CD4-positive, CD25-positive, alpha-beta regulatory T cell (primary cell): ENCODE measurements at places on chromosomes 5 and 9. TPM values are rescaled to one million over a fixed set of nuclear protein-coding genes. Genes with fewer than 3 reads are reported as not detected.

GRCh38 chr5:73103870-73104299, 16.5 kb upstream of the TMEM171 start:
- no peak for DNase-seq

DNA sequence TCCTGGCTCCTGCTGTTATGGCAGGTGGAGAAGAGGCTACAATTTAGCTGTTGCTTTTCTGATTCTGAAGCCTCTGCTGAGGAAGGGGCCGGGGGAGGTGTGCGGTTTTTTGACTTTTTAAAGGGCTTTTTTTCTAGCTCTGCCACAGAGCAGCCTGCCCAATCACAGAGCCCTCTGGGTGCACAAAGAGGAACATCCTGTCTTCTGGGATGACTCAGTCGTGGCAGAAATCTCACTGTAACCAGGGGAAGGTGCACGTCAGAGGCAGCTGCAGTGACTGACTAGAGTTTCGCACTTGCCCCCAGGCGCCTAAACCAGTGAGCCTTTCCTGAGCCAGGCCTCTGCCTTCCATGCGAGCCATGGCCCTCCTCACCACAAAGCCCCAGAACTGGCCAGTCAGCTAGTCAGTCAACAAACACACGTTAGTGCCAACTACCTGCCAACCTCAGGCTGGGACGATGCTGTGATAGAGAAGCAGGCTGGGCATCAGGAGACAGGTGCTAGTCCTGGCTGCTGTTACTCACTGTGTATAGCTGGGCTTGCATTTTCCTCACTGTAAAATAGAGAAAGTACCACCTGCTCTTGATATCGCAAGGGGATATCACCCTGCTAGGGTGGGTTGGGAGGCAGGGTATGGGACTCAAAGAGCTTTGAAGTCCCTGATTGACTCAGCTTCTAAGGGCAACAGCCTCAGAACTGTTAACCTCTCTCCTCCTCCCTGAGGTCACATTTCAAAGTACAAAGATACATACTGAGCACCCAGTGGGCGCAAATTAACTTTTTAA, 2.2 kb downstream of the AKNA start:
- peak; percentile 94 for DNase-seq

Gene HMCN2
- not detected for total RNA-seq

DNA sequence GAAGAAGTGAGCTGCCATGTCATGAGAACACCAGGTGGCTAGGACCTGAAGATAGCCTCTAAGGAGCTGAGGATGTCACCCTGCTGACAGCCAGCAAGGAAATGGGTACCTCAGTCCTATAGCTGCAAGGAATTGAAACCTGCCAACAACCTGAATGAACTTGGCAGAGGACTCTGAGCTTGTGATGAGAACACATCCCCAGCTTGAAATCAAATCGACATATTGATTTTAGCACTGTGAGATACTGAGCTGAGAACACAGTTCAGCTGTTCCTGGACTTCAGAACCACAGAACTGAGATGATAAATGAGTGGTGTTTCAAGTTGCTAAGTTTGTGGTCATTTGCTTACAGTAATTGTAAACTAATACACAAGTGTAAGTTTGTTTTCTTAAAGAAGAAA, 5.5 kb upstream of the RASEF start:
- no peak for DNase-seq

Gene EGFLAM
- not detected for total RNA-seq

Gene ENTREP1
- not detected for total RNA-seq

GRCh38 chr5:87499478-87500410, 87.0 kb upstream of the CCNH start:
- no peak for DNase-seq

DNA sequence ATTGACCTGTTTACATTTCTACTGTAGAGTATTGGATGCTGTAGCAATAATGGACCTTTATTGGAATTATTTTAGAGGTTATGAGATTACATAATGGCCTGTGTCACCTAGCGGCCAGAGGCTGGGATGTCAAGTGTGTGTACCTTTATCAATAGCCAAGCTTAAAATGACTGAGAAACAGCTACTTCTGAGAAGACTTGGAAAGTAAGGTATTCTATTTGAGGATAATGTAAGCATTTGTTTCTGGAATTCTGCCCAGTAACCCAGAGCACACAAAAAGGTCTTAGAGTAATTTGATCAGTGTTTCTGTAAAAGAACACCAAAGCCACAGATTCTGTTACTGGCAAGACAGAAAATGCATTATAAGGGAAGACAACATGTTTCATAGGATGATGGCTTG, 116.8 kb downstream of the MACIR start:
- DNase-seq: no peak

Gene SURF1
- 41.8 TPM for total RNA-seq

- no peak for DNase-seq
Measured at GRCh38 chr5:54611290-54611951, 93.9 kb downstream of the SNX18 start.

DNA sequence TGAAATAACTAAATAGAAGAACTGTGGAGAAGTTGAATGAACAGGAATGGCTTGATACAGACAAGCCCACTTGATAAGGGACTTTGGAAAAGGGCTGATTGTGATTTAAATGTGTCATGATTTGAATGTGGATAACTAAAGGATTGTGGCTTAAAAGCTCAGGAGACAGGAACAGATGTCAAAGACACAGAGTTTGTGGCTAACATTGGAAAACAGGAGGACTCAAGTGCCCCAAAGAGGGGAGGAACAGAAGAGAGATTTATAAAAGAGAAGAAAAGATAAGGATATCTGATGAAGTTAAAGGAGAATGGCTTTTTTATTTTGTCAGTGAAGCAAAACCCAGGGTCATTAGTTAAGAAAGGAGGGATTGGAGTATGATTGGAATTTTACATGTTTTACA, 124.2 kb upstream of the TRPM3 start:
- DNase-seq: no peak

DNA sequence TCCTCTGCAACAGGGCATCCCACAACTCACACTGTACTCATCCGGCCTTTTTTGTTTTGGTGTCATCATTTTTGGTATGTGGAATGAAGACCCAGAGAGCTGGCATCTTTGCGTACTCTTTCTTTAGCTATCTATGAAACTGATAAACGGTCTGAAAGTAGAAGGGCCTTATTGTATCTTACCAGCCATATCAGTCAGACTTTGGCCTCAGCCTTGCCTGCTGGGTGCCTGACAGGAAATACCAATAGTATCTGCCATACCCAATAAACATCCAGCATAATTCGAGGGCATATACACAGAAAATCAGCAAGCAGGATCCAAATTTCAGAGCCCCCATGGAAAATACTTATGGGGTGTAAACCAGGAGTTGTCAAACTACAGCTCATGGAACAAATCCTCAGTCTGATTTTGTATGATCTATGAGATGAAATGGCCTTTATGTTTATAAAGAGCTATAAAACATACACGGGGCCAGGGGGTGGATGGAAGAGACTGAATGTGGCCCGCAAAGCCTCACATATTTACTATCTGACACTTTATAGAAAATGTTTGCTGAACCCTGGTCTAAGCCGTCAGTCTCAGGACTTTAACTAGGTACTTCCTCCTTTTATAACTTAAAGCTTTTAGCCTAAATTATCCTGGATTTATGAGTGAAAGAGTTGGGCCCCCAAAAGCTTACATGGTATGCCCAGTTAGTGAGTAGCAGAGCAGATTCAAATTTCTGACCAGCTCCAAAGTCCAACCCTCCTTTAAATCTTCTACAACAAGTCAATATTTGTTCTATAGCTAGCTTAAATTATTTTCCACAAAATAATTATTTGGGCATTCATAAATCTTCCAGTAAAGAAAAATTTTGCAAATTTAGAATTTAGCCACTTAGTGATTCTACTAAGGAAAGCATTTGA, 308.0 kb upstream of the PUM3 start:
- no peak for DNase-seq

Gene BNC2
- total RNA-seq: not detected

DNA sequence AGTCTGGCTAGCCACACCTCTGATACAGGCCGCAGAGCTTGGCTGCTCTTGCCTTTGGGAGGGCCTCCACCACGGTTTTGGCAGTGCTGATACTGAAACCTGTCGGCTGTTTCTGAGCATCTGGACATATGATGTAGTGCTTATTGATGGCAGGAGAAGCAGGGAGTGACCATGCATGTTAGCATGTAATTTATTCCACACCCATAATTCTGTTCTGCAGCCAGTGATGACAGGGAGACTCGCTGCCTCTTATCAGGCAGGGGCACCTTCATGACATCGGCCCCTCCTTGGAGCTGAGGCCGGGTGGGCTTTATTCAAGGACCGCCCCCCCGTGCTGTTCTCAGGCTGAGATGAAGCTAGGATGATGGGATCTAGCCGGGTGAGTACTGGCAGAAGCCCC, 49.0 kb downstream of the OLFM1 start:
- no peak for DNase-seq

DNA sequence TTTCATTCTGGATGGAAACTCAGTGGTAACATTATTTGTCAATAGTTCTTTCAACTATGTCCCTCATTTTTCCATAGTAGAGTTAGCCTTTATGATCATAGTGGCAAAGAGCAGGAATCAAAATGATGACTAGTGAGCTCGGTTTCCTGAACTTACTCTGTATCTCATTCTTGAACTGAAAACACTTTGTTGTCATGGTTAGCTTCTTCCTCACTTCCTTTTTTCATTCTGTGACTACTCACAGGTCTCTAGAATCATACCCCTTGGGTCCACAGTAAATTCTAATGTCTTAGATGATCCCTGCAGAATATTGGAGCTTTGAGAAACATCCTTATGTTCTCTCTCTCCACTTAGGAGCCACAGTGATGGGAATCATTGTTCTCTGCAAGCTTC, 29.4 kb upstream of the RECK start:
- DNase-seq: no peak

Gene SMIM33
- 0.54 TPM for total RNA-seq
